Endothelial cell of umbilical vein (primary cell): ENCODE measurements at places on chromosomes 5 and 9. TPM values are rescaled to one million over a fixed set of nuclear protein-coding genes. Genes with fewer than 3 reads are reported as not detected.
A peak's percentile ranks its signal among the peaks of the same experiment; 100 is the strongest.

DNA sequence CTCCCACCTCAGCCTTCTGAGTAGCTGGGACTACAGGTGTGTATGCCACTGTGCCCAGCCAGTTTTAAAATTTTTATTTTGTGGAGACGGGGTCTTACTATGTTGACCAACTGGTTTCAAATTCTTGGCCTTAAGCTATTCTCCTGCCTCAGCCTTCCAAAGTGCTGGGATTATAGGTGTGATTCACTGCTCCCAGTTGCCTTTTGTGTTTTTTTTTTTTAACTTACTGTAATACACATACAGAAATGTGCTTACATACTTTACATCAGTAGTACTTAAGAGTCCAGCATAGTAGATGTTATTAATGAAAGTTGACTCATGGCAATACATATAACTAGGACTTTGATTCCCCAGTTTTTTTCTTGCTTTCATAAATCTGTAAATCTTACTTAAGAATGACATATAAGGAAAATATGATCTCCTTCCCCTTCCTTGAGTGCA is 4.7 kb downstream of the MAN2A1 start:
- peak; percentile 46 for DNase-seq
- no peak overlapping the region for H3K4me3 ChIP-seq
- H3K27ac ChIP-seq = no peak overlapping the region
- H3K4me1 ChIP-seq = peaks cover 8% of the 10 kb centered on the region

DNA sequence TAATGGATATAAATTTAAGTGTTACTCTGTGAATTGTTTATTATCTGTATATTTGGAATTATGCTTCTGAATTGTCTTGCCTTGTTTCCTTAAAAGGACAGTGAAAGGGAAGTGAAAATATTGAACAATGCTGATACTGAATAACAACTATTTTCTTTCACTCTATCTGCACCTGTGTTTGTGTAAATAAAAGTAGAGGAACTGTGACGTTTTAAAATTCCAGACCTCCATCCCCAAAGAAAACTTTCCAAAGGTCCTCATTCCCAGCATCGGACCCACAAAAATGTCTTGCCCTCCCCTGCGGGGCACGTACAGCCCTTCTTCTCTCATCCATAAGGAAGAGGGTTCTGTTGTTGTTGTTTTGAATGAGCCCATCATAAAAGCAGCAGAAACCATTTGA is 100.0 kb downstream of the NLN start:
- H3K27me3 ChIP-seq = no peaks in the 10 kb centered on the region
- no peaks in the 10 kb centered on the region for H3K4me1 ChIP-seq
- no peak overlapping the region for H3K27ac ChIP-seq
- no peak for DNase-seq
- H3K36me3 ChIP-seq = no peaks in the 10 kb centered on the region
- H3K4me3 ChIP-seq = no peak overlapping the region

GRCh38 chr5:80140496-80140895 is 105.3 kb downstream of the THBS4 start:
- H3K27me3 ChIP-seq = no peaks in the 10 kb centered on the region
- H3K27ac ChIP-seq = no peak overlapping the region
- no peaks in the 10 kb centered on the region for H3K36me3 ChIP-seq
- no peak overlapping the region for H3K4me3 ChIP-seq
- no peaks in the 10 kb centered on the region for H3K4me1 ChIP-seq

- H3K4me1 ChIP-seq = peaks cover 33% of the 10 kb centered on the region
- H3K36me3 ChIP-seq = no peaks in the 10 kb centered on the region
- DNase-seq = no peak
These were observed 217.9 kb upstream of the ACTBL2 start for GRCh38 chr5:57700484-57700883.

Gene IL5
- total RNA-seq = not detected in 2 replicates

DNA sequence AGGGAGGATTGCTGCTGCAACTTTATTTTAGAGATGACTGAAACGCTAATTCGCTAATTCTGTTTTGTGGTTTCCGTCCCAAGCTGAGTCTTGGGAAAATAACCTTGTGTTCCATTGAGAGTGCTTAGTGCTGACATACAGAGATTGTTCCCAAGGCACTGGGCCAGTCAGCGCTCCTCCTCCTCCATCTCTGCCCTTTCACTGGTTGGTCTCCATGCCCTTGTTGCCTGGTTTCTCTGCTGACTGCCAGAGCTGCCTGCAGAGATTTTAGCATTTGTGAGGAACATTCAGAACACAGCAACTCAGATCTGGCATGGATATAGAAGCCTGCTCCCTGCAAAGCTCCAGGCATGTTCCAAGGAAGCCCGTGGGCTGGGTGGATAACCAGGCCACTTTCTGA is 126.0 kb upstream of the IRX2 start:
- H3K27ac ChIP-seq = no peak overlapping the region
- no peaks in the 10 kb centered on the region for H3K4me1 ChIP-seq
- no peaks in the 10 kb centered on the region for H3K27me3 ChIP-seq

DNA sequence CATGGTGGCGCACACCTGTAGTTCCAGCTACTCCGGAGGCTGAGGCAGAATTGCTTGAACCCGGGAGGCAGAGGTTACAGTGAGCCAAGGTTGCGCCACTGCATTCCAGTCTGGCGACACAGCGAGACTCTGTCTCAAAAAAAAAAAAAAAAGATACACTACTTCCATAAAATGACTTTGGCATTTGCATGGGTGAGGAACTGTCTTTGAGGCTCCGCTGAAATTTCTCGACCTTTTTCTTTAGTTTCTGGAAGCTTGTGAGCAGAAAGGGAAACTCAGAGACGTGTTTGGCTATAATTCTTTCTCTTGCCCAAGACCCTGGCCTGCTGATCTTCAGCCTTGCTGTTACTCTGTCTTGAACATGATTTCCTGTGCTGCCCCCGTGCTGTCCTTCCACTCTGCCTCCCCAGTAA is 37.3 kb downstream of the SPIN1 start:
- H3K36me3 ChIP-seq = no peaks in the 10 kb centered on the region
- H3K4me1 ChIP-seq = peaks cover 6% of the 10 kb centered on the region
- H3K27me3 ChIP-seq = no peaks in the 10 kb centered on the region
- no peak overlapping the region for H3K27ac ChIP-seq
- H3K4me3 ChIP-seq = no peak overlapping the region

GRCh38 chr9:76101947-76102346 is 211.5 kb downstream of the PCSK5 start:
- no peak overlapping the region for H3K27ac ChIP-seq
- no peaks in the 10 kb centered on the region for H3K27me3 ChIP-seq
- H3K4me3 ChIP-seq = no peak overlapping the region
- no peaks in the 10 kb centered on the region for H3K36me3 ChIP-seq
- H3K4me1 ChIP-seq = no peaks in the 10 kb centered on the region
- no peak for DNase-seq
